ENCODE measurements at places on chromosomes 11 and 22. TPM values are rescaled to one million over a fixed set of nuclear protein-coding genes. Genes with fewer than 3 reads are reported as not detected.

The KRTAP5-2 gene
- not detected for total RNA-seq

The CHADL gene
- not detected for total RNA-seq

The SMC1B gene
- not detected for total RNA-seq

- no peak for DNase-seq
These were observed 92.3 kb upstream of the CD44 start for GRCh38 chr11:35046681-35047080.

GRCh38 chr11:27418356-27418755 lies 54.2 kb downstream of the LGR4 start:
- no peak for DNase-seq

DNA sequence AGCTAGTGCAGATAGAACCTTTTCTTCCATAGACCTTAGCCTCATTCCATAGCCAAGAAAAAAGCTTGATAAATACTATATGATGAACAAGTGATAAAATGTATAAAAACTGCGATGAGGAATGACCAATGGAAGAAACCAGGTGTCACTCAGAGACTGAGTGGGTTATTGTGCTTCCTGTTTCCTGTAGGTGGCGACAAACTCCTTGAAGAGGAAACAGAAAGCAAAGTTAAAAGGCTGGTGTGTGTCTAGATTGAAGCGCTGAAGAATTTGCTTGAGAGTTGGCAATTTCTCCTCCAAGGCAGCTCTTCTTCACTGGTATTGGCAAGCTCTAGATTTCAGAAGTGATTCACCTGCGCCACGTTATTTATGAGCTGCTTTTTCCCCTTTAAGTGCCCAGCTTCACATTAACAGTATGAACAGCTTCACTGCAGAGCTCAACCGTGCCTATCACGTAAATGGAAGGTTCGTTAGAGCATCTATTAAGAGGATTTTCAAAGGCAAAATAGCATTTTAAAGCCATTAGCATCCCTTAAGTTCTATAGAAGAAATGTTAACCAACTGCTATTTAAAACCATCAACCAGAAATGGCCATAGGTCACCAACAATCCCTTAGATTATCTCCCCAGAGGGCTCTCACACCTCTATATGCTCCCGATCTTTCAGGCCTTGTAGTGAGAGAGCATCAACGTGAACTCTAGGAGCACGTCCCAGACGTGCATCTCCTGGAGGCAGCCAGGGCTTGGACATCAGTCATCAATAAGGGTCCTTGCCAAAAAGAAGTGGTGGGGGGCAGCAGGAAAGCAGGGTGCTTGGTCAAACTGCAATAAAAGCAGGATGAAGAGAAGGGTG lies 179.4 kb downstream of the CADM1 start:
- no peak for DNase-seq

DNA sequence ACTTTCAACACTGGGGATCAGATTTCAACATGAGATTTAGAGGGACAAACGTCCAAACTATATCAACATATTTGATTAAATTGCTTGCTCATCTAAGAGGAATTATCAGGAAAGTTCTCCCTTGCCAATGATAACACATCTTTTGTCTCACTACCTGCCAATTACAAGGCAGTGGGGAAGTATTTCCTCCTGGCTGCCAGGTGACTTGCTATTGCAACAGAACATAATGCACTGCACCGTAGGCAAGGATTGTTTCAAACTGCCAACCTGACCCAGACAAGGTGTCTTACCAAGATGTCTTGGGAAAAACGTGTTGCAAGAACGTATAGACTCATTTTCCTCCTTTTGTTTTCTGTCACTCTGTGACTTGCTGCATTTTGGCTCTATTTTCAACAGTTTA lies 711.6 kb downstream of the METTL15 start:
- DNase-seq: no peak

- no peak for DNase-seq
These were observed 6.6 kb upstream of the ARAP1 start for GRCh38 chr11:72758690-72759389.

Measured in ascending aorta (tissue), 2 donors.